ENCODE measurements at places on chromosomes 1 and 21.
A peak's percentile ranks its signal among the peaks of the same experiment; 100 is the strongest.

DNA sequence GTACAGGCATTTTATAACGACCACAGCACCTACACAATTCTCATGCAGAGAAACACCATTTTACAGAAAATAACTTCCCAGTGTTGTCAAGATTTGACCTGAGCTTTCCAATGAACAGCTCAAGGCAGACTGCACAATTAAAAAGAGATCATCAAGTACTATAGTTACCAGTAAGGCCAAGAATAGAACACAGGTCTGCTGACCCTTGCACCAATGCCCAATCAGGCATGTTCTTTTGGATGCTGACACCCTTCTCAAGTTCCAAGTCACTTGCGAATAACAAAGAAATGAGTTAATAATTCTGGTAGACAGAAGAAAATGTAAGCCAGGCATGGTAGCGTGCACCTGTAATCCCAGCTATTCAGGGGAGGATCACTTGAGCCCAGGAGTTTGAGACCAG lies 101.9 kb downstream of the SLC45A1 start:
- DNase-seq, result no peak

- DNase-seq, result no peak
These were observed 19.3 kb downstream of the BEND5 start for GRCh38 chr1:48757363-48757762.

DNA sequence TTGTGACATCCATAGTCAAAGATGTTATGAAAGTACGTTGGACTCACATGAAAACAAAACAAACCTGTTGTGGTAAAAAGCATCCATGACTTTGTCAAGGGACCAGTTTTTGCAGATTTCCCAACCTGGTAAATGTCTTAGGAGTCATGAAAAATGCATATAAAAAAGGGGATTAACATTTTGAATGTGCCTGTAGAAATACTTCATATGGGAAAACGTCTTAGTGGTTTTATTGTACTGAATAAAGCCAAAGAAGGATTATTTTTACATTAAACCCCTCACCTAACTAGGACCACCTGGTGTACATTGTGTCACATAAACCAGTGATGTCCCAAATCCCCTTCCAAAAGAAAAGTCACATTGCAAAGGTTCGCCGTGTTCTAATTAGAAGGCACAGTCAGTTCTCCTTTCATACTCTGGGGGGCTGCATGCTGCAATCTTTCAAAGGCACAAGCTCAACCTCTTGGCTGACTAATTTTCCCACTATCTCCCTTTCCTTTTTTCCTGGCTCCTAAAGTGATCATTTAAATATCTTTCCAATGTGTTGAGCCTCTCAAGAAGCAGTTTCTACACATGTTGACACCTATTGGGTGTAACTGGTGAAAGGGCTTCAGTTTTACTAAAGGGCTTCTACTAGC lies 119.8 kb upstream of the SPAG17 start:
- peak; percentile 56 for DNase-seq

DNA sequence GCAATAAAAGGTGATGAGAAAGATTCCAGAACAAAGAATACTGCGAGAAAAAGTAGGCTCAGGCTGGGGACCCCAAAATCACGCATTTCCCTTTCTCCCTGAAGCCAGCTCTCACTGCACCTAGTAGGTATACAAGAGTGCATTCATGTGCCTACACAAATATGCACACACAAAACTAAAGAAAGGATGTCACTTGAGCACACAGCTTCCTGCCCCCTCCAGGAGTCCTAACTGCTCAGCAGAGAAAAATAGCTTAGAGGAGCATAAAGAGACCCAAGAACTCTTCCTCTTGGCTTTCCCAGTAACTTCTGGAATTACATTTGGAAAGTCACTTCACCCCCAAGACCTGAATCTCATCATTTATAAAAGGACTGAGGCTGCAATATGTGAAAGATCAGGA lies 38.0 kb downstream of the JAK1 start:
- no peak for DNase-seq

DNA sequence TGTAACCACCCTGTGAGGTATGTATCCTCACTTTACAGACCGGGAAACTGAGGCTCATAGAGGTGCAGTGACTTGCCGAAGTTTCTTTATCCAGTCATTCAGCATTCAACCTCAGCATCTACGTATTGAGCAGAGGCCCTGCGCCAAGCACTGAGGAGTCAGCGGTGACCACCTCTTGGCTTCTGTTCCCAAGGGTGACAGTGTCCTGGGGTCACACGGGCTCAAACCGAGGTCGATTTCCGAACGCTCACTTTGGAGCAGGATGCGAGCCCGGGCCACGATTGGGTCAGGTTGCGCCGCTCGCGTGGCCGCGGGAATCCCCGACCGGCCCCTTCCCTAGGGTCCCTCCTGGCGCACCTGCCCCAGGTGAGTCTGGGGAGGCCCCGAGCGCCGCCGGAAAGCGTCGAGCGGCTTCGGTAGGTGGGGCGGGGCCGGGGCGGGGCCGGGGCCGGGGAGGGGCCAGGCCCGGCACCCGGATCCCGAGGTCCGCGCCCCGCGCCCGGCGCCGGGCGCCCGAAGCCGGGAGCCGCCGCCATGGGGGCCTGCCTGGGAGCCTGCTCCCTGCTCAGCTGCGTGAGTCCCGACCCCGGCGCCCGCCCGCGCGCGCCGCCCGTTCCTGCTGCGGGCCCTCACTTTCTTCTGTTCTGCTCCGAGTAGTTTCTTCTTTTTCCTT lies at the start of gene SERINC2:
Gene SERINC2, plus strand, starts transcription at position 482 of the 673 bp plus-strand sequence. Its CDS starts 53 bp downstream, at position 535.
- DNase-seq, result peak; percentile 54

DNA sequence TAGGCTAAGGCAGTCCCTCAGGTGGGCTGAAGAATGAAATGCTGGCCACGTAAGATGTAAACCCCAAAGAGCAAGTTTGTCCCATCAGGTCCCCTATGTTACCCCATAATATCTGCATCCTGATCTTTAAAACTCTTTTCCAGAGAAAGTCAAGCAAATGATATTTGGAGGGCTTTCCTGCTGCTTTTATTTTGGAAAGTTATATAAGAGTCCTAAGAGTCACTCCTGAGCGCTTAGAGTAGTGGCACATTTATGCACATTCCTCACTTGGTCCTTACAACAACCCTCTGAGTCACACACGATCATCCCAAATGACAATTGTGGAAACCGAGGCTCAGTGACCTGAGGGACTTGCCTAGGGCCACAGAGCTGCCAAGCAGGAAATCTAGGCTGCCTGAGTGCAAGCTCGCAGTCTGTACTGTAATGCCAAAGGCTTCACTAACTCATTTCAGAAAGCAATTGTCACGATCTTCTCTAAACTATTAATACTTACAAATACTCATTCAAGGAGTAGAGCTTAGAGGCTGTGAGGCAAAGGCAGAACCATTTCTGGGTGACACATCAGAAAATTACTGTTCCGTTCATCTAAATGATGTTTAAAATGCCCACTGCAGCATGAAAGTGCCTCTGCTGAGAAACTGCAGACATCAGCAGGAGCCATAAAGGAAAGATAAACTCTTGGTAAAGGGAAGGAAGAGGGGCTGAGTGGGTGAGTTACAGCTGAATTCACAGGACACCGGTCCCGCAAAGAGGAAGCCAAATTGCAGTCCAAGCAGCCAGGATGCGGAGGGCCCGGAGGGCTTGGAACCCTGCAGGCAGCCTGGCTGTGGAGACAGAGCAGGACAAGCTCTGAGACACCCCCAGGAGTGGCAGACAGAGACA lies 30.8 kb downstream of the CAPZB start:
- DNase-seq, result peak; percentile 72

GRCh38 chr1:20612221-20612746 lies 21.0 kb upstream of the PINK1 start:
- DNase-seq, result peak; percentile 67

- peak; percentile 95 for DNase-seq
These were observed 57.8 kb upstream of the LRRC8D start for GRCh38 chr1:89762779-89763648.

DNA sequence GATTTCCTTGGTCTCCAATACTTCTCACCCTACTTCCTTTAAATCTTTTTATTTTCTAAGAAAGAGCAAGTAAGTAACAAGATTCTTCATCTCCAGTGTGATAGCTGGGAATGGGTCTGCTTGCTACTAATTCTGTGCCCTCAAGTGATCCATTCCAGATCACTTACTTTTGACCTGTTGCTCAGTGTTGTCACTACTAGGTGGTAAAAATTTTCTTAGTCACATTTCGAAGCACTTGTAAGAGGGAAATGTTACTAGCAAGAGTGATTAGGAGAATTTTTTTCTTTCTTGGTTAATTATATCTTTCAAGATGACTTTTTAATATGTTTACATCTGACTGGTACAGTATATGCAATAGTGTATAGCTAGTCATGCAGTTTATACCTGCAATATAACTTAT lies 2.2 kb downstream of the UBAP2L start:
- peak; percentile 23 for DNase-seq

- DNase-seq, result peak; percentile 23
These were observed 1.2 kb upstream of the WNT3A start for GRCh38 chr1:228005511-228006033.

DNA sequence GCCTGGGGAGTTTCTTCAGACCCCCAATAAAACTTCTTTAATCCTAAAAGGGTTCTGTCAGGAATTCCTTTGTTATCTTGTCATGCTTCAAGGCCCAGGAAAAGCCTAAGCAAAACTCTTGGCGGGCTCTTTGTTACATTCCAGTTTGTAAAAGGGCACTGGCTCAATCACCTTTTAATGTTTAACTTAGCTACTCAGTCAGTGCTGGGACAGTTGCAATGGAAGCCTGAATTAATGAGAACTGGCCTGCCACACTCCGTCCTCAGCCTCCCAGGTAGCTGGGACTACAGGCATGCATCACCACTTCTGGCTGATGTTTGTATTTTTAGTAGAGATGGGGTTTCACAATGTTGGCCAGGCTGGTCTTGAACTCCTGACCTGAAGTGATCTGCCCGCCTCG lies 21.3 kb upstream of the ASB17 start:
- DNase-seq, result no peak

- no peak for DNase-seq
These were observed 8.9 kb upstream of the ADORA3 start for GRCh38 chr1:111512132-111512889.

DNA sequence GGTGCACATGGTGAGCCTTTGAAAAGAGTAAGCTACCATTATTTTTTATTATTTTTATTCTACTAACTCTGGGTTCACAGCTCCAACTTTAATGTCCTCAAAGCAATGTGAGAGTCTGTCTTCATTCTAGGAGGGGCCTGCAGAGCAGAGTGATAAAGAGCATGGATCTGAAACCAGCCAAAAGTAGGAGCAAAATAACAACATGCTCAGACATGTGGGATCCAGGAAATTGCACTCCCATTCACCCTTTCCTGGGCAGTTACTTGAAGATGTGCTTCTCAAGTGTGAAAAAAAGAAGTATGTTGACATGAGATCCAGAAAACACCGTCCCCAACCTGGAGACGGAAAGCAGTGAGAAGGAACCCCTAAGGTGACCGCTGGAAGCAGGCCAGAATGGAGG lies 8.7 kb upstream of the LIN28A start:
- DNase-seq, result no peak

DNA sequence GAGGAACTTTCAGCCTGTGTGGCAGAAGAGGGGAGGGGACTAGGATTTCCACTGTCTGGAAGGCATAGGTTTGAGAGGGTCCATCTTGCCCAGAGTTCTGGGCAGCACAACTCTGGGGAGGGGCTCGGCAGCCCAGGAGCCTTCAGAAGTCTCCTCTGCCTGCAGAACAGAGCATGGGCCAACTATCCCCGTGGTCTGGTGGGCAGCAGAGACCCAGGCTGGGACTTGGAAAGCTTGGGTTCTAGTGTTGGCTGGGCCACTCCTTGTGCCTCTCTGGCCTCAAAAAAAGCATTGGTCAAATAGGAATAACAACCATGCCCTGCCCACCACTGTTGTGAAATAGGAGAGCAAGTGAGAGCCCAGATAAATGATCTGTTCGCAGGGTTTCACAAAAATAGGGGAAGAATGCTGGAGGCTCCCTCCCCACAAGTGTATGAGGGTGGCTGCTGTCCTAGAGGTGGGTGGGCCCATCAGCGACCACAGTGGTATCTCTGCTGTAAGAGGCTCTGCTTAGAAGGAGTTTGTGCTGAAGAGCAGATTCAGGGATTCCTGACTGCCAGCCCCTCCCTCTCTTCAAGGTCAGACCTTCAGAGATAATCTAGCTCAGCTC lies 8.9 kb downstream of the EPHA10 start:
- no peak for DNase-seq

- no peak for DNase-seq
These were observed at the start of gene PLCH2 for GRCh38 chr1:2476061-2476999. Gene PLCH2 (plus strand): TSS chr1:2476289. CDS start chr1:2476589, 300 bp downstream.

GRCh38 chr1:30756206-30756544 lies 1.4 kb downstream of the LAPTM5 start:
- DNase-seq, result no peak

GRCh38 chr1:164855716-164856329 lies 296.8 kb downstream of the PBX1 start:
- no peak for DNase-seq

- DNase-seq, result peak; percentile 41
These were observed 8.8 kb upstream of the OBSCN start for GRCh38 chr1:228198977-228199590.

DNA sequence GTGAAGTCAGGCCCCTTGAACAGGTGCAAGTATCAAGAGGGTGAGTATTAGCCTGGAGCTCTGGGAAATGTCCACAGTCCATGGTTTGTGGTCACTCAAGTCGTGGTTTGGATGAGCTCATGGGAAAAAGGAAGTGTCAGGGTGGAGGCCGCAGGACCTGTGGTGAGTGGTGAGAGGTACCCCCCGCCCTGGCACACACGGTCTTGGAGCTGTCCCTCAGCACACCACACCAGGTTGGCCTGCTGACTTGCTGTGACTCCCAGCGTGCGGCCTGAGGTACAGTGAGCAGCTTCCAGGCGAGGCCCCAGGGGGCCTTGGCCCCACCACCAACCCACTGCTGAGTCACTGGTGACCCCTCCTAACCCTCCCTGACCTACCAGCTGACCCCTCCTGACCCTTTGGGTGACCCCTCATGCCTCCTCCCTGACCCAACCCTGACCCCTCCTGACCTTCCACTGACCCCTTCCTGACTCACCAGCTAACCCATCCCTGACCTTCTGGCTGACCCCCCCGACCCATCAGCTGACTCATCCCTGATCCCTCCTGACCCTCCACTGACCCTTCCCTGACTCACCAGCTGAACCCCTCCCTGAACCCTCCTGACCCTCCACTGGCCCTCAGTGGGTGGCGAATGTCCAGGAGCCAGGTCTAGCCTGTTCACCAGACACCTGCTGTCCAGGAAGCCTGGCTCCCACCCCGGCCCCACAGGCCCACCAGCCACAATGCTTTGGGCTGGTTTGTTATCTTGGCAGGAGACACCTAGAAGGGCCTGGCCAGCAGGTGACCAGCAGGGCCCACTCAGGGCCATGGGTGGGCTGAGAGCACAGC lies 34.8 kb upstream of the RNF187 start:
- DNase-seq, result no peak

DNA sequence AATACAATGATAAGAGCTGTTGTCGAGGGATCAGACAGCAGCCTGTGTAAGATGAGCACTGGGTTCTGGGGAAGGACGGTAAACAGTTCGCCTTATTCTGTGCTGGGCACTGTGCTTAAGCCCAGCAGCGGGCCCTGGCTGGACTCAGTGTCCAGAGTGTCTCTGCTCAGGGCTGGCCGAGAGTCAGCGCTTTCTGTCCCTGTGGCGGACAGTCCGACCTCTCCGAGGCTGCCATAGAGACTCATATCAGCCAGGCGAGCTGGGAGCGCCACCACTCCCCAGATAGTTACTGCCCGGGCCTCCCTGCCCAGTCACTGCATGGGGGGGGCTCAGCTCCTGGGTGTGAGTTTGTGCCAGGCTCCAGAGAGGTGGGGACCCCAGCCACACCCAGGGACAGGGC lies 14.7 kb upstream of the NPHP4 start:
- DNase-seq, result no peak

- DNase-seq, result peak; percentile 80
These were observed 22.6 kb downstream of the CASP9 start for GRCh38 chr1:15501208-15502032.

Data from GM23248 (cell line).